ENCODE measurements at places on chromosomes 13 and 19. TPM values are rescaled to one million over a fixed set of nuclear protein-coding genes. Genes with fewer than 3 reads are reported as not detected.

GRCh38 chr13:96816874-96817273 is 177.4 kb downstream of the OXGR1 start:
- no peak for DNase-seq

DNA sequence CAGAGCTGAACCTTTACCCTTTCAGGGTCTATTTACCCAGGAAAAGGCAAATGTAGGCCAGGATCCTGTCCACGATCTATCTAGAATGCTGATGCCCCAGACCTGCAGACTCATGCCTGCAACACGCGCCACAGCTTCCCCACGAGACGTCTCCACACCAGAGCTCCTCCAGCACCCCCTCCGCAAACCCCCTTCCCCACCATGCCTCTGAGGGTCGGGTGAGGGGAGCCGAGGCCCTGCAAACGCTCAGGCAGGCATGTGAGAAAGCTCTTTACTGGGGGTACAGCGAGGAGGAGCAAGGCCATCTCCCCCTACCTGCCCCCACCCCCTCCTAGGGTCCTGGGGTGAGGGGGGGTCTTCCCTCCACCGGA is 8.9 kb downstream of the DYRK1B start:
- DNase-seq: no peak

- no peak for DNase-seq
These were observed 801.5 kb upstream of the SPRY2 start for GRCh38 chr13:81142306-81142999.

DNA sequence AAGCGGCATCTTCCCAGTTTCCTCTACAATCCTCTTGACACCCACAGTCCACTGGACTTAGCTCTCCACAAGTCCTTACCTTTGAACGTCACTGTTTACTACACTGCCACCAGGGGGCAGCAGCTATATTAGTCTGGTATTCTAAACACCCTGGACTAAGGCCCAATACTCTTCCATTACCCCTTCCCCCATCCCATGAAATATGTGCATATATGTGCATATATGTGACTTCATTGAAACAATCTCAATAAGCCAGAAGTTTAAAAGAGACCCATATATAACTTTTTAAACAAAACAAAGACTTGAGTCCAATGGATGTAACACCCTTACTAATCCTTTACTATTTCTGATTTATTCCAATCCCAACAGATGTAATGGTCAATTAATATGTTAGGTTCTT is 15.5 kb downstream of the GGACT start:
- DNase-seq: no peak

- DNase-seq: no peak
These were observed 36.7 kb downstream of the USPL1 start for GRCh38 chr13:30654430-30654829.

DNA sequence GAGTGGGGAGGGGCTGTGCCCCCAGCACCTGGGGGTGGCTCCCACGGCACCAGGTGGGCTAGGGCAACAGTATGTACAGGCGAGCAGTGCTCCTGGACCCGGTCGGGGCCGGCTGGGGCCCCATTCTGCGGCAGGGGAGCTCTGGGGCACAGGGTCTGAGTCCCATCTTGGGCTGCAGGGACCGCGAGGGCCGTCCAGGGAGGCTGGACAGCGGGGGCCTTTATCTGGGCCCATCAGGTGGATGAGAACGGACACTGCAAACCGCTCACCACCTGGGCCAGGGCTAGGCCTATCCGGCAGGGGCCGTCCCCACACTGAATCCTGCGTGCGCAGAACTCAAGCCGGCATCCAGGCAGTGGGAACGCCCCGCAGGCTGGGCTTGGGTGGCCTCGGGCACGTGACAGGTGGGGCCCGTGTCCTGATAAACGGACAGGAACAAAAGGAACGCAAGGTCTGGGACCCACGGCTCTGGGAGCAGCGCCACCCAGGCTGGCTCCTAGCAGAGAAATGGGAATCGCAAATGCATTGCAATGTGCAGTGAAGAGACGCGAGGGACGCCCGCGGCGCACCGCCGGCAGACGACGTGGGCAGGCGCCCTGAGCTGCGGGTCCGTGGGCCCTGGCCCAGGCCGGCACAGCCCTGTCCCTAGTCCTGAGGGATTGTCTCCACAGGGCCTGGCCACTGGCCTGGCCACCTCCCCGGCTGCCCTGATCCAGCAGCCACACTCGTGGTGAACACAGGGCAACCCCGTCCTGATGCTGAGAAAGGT is 29.7 kb downstream of the BTBD2 start:
- no peak for DNase-seq

GRCh38 chr13:51907040-51907732 is 45.4 kb downstream of the CCDC70 start:
- DNase-seq: no peak

DNA sequence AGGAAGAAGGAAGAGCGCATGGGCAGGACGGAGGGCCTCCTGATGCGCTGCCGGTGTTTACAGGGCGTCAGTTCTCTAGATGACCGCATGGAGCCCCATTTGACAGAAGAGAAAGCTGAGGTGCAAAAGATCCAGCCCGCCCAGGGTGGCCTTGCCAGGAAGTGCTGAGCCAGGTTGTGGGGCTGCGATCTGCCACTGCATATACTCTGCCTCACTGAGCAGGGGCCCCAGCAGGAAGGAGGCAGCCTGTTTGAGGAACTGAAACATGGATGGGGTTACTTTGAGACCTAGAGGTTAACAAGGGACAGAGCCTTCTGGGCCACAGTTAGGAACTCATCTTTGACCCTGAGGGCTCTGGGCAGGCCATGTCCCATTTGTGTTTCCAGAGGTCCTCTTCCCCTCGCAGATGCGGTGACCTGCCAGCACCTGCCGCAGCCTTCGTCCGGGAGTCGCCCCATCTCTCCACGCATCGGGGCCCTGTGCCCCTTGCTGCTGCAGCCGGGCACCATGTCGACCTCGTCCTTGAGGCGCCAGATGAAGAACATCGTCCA is 3.2 kb downstream of the EPN1 start:
- no peak for DNase-seq

The PTPRS gene
- polyA plus RNA-seq: 27.9 TPM

DNA sequence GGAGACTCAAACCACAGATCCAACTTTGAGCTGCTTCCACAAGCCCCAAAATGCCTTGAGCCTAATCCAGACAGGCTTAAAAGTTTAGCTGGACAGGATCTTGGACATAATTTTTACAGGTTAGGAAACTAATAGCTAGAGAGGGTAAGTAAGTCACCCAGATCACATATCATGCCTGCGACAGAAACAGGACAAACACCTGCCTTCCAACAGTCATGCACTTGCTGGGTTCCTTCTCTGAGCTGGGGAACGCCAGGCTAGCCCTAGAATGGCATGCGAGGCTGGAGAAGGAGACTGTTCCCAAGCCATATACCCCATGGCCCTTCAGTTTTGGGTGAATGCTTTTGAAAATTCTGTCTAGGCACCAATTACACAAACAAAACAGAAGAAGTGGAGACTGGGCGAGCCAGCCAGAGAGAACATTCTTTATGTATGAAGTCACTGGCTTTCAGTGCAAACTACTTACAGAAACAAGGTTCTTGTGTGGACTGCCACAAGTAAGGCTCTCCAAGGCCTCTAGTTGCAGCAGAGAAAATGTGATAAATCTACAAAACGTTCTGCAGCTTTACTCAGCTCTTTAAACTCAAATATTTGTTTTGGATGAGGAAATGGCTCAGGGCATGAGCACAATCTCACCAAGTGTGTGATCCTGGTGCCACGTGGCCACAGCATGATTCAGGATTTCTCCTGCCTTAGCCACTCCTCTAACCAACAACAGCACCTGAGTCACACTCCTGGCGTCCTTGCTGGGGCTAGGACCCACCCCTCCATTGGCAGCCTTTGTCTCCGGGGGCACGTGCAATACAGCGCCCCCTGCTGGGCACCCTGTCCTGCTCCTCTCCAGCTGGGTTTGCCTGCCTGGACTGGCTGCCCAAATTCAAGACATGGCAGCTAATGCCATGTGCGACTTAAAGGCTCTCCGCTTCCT is 73.4 kb upstream of the UBL3 start:
- DNase-seq: peak; percentile 96

The THSD1 gene
- polyA plus RNA-seq: 4.5 TPM

The FFAR1 gene
- polyA plus RNA-seq: not detected

Data from BJ (cell line).